ENCODE measurements at places on chromosomes 16 and 17.

- DNase-seq: no peak
Measured at GRCh38 chr17:66578781-66579489, 256.0 kb upstream of the CACNG5 start.

- no peak for DNase-seq
Measured at GRCh38 chr16:48225456-48225855, 18.6 kb upstream of the LONP2 start.

DNA sequence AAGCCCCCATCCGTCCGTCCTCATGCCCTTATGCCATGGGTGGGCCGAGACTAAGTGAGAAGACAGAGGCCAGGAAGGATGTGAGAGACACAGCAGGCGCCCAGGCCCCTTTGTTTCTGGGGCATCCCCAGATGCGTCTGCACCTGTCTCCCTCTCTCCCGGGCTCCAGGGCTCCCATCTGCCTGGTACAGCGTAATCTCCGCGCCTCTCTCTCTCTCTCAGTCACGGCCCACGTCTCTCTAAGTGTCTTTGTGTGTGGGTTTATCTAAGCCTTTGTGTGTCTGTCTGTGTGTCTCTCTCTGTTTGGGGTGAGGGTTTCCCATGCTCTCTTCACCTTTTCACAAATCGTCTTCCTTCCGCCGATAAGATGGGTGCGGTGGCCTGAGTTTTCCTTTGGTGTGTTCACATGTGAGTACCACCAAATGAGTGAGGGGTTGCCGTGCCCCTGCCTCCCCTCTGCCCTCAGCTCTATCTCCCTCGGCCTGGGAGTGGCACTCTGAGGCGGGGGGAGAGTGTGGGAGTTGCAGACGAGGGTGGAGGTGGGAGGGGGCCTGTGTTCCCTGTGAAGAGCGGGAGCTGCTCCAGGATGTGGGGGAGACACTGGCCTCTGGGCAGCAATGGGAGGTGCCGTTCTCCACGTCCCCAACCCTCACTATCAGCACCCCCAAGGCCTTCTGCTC, 25.8 kb upstream of the ABCC3 start:
- no peak for DNase-seq

DNA sequence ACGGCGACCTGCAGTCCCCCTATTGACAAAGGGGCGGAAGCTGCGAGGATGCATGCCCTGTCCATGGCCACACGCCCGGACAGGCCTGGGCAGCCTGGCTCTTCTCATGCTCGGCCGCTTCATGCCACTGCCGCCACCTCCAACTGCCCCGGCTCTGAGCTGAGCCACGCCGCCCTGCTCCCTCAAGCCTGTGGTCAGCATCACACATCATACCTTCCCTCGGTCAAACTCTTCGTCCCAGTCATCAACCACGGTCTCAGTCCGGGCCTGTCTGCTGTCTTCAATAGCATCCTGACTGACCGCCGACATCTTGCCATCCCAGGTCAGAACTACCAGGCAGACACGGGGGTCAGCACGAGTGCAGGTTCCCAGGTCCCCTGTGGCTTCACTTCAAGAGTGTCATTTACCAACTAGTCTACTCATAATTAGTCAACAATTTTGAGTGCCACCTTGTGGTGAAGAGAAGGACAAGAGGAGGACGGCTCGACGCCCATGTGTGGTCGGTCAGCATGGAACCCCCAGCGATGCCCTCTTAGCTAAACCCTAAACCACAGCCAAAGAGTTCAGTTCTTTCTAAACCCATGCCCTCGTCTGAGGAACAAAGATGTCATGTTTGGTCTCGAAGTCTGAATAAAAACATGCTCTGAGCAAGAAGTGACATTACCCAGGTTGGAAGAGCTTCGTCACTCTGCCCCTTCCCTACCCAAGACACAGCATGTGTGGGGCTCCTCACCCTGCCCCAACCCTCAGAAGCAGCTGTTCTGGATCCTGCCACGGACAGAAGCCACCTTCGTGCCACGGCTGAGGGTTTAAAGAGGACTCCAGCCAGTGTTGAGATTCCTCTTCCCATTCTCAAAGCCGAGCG, 16.9 kb upstream of the CYTH1 start:
- peak; percentile 47 for DNase-seq

- no peak for DNase-seq
Measured at GRCh38 chr17:31699281-31699680, 159.8 kb downstream of the COPRS start.

DNA sequence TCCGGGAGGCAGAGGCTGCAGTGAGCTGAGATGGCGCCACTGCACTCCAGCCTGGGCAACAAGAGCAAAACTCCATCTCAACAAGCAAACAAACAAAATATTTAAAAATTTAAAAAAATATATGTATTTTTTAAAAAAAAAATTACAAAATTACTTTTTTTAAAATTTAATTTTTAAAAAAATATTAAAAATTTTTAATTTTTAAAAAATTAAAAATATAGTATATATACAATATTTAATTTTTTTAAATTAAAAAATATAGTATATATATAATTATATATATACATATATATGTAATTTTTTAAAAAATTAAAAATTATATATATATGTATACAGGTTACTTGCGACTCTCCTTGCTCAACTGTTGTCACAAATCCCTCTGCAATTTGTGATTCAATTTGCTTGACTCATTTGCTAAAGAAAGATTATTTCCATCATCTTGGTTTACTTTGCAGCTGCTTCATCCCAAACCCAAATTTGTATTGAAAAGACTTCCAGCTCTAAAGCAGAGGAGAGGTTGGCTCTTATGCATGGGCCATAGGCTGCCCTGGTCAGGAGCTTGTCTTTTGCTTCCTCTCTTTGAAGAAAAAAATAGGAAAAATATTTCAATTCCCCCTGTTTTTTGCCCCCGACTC, 247.4 kb upstream of the IRX3 start:
- DNase-seq: no peak

DNA sequence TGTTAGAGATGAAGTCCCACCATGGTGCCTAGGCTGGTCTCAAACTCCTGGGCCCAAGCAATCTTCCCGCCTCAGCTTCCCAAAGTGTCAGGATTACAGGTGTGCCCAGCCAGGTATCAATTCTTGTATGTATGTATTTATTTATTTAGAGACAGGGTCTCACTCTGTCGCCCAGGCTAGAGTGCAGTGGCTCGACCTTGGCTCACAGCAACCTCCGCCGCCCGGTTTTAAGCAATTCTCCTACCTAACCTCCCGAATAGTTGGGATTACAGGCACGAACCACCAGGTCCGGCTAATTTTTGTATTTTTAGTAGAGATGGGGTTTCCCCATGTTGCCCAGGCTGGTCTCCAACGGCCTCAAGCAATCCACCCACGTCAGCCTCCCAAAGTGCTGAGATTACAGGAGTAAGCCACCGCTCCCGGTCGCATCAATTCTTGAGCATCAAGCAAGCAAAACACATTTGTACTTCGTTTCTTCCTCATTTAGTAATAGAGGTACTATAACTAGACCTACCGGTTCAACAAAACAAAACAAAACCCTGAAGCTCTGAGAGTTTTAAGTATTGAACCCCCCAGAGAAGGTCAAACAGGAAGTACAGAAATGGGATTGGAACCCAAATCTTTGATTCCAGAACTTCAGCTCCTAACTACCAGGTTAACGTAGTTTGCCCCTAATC, 1.0 kb upstream of the ZNF500 start:
- no peak for DNase-seq

DNA sequence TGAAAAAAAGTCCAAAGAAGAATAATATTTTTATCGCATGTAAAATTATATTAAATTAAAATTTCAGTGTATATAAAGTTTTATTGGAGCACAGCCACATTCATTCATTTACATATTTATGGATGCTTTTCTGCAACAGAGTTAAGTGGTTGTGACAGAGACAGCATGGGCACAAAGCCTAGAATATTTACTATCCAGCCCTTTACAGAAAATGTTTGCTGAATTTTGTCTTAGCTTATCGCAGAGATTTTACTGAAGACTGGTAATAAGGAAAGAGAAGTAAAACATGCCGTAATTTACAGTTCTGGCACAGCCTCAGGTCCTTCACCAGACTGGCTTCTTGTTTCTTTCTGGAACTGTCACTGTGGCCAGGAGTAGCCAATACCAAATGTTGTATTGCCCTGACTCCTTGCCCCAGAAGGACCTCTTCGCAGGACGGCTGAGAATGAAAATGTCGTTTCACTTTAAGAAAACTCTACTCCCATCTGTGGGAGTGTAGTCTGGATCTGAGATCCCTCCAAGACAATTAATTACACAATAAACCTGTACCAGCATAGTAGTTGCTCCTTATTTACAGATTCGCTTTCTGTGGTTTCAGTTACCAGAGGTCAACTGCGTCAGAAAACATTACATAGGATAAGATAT, 94.9 kb upstream of the GOT2 start:
- DNase-seq: no peak

GRCh38 chr17:65532101-65532890, 29.2 kb downstream of the AXIN2 start:
- DNase-seq: no peak

DNA sequence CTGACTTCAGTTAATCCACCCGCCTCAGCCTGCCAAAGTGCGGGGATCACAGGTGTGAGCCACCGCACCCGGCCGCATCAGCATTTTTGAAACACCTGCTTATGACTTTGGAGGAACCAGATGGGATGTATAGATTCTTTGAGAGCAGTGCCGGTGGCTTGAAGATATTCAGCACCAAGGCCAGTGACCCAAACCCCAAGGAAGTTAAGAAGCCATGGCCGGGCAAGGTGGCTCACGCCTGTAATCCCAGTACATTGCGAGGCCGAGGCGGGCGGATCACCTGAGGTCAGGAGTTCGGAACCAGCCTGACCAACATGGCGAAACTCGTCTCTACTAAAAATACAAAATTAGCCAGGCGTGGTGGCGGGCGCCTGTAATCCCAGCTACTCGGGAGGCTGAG, 43.9 kb downstream of the TRARG1 start:
- no peak for DNase-seq

- peak; percentile 93 for DNase-seq
Measured at GRCh38 chr17:78130437-78131101, at the start of gene TMC8. Gene TMC8, plus strand, starts transcription at chr17:78130771. Its CDS starts 818 bp downstream, at chr17:78131589.

GRCh38 chr17:15238057-15238456, 27.1 kb downstream of the PMP22 start:
- no peak for DNase-seq

DNA sequence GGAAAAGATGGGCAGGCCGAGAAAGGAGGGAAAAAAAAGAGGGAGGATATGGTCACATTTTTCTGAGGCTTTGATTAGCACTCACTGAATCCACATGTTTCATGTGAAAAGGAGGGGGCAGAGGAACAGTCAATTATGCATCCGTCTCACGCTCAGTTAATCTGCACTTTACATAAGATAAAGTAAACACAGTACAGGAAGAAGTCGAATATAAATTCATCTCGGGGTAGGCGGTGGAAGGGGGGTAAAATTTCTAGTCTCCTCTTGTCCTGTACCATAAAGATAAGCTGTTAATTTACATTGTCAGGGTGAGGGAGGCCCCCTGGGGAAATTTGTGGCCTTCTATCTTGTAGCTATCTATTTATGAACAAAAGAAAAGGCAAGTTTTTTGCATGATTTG, 73.1 kb upstream of the CES5A start:
- no peak for DNase-seq

- peak; percentile 24 for DNase-seq
Measured at GRCh38 chr16:23595246-23595950, 718 bp downstream of the NDUFAB1 start.

DNA sequence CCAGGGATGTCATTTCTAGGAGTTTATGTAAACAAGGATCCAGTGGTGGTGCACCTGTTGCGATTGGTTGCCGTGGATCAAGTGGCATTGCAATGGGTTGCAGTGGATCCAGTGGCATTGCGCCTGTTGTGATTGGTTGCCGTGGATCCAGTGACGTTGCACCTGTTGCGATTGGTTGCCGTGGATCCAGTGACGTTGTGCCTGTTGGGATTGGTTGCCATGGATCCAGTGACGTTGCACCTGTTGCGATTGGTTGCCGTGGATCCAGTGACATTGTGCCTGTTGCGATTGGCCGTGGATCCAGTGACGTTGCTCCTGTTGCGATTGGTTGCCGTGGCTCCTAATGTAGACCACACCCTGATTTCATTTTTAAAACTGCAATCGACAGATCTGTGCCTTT, 56.2 kb upstream of the CRISPLD2 start:
- no peak for DNase-seq

- peak; percentile 43 for DNase-seq
Measured at GRCh38 chr17:63445571-63445953, 544 bp downstream of the CYB561 start.

DNA sequence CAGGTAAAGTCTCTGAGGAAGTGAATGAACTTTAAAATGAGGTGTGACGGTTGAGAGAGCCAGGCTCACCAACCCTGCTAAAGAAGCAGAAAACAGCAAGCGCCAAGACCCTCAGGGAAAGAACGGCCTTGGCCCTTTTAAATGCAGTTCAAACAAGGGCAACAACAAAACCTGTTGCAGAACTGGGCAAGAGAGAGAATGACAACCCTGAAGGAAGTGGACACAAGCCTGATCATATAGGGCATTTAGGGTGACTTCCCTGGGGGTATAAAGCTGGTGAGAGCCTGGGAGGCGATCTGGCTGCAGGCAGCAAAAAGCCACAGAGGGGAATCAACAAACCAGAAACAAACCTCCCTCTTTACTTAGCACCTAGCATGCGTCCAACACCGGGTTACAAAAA, 1.0 kb downstream of the CPPED1 start:
- no peak for DNase-seq

- peak; percentile 89 for DNase-seq
Measured at GRCh38 chr17:38559051-38559879, 46.5 kb downstream of the SRCIN1 start.

- DNase-seq: no peak
Measured at GRCh38 chr16:67552476-67552875, 9.8 kb upstream of the CTCF start.

- no peak for DNase-seq
Measured at GRCh38 chr16:87093804-87094555, 223.2 kb downstream of the C16orf95 start.

- DNase-seq: no peak
Measured at GRCh38 chr17:50423553-50424159, 2.4 kb upstream of the ACSF2 start.

- no peak for DNase-seq
Measured at GRCh38 chr16:76157629-76158028, 119.6 kb upstream of the CNTNAP4 start.

GRCh38 chr17:61467416-61468262, 15.4 kb downstream of the TBX4 start:
- DNase-seq: no peak

DNA sequence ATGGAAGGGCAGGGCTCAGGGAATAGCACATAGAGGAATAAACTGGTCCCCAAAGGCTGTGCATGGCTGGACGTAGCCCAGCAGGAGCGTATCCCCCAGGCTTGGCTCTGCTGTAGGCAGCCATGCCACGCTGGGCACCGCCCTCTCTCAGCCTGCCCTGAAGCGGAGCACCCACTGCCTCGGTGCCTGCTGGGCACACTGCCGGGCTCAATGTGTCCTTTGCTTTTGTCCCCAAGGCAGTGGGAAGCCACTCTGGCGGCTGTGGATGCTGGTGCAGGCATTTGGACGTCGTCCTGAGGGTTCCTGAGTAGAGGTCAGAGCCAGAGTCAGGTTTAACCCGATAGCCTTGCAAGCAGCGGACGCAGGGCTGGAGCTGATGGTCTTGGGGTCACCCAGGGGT, 141.0 kb downstream of the ENGASE start:
- no peak for DNase-seq

- no peak for DNase-seq
Measured at GRCh38 chr16:70588565-70588964, 57.8 kb upstream of the IL34 start.

- DNase-seq: no peak
Measured at GRCh38 chr16:30430428-30430970, 669 bp upstream of the DCTPP1 start.

GRCh38 chr17:2416010-2416734, 15.3 kb upstream of the MNT start:
- DNase-seq: peak; percentile 89

All from activated naive CD4-positive, alpha-beta T cell treated with anti-CD3 and anti-CD28 coated beads, Interleukin-2, amount 10 ng/mL, durations not matched to agents 7 days and 5 days (primary cell).